ENCODE measurements at places on chromosomes 2 and 18.

DNA sequence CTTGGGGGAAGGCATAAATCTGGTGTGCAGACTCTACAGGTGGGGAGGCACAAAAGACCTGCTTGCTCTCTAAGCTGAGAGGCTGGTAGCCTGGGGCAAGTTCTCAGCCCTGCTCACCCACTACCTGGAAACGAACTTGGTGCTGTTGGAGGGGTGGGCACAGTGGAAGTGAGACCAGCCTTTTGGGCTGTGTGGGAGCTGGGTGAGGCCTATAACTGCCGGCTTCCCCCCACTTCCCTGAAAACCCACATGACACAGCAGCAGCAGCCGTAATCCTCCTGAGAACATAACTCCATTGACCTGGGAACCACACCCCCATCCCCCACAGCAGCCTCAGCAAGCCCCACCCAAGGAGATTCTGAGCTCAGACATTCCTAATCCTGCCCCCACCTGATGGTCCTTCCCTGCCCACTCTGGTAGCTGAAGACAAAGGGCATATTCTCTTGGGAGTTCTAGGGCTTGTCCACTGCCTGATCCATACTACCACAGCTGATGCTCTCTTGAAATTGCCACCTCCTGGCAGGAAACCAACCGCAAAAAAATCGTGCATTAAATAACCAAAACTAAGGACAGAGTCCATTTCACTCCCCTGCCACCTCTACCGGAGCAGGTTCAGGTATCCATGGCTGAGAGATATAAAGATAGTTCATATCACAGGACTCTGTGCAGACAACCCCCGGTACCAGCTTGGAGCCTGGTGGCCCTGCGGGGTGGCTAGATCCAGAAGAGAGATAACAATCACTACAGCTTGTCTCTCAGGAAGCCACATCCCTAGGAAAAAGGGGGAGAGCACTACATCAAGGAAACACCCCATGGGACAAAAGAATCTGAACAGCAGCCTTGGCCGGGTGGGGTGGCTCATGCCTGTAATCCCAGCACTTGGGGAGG lies 178.1 kb downstream of the NDUFA10 start:
- DNase-seq: no peak

- DNase-seq: no peak
These were observed 23.4 kb upstream of the GALNT14 start for GRCh38 chr2:31161637-31162036.

GRCh38 chr2:10402062-10402585 lies 46.0 kb downstream of the ODC1 start:
- no peak for DNase-seq

GRCh38 chr18:48492880-48493279 lies 46.0 kb upstream of the CTIF start:
- no peak for DNase-seq

Measured in right renal pelvis (tissue), 4 donors.